ENCODE measurements at places on chromosomes 2 and 18. TPM values are rescaled to one million over a fixed set of nuclear protein-coding genes. Genes with fewer than 3 reads are reported as not detected.

SERPINB3 gene
- not detected for polyA plus RNA-seq

TBR1 gene
- 0.03 TPM for polyA plus RNA-seq

DES gene
- 0.21 TPM for polyA plus RNA-seq

MPP4 gene
- not detected for polyA plus RNA-seq

STPG4 gene
- 0.20 TPM for polyA plus RNA-seq

NIFK gene
- polyA plus RNA-seq: 19.6 TPM

UCN gene
- polyA plus RNA-seq: 2.6 TPM
